ENCODE measurements at places on chromosomes 6 and 20.

- DNase-seq, result no peak
These were observed 26.6 kb downstream of the NSFL1C start for GRCh38 chr20:1440024-1440423.

DNA sequence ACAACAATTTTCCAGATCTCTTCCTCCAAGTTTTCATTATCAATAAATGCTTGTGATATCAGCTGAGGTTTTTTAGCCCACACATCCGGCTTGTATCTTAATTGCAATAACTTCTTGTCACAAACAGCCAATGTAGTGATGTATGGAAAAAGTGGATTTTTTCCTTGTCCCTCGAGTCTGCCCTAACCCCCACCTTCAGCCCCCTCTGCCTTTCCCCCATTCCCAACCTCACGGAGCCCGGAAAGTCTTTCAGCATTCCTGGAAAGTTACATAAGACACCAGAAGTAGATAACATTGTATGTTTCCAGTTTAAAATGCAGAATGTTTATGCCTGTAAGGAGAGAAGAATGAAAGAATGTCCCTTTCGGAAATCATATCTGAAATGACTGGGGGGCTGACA, 179.2 kb upstream of the PHACTR1 start:
- no peak for DNase-seq

GRCh38 chr6:169172946-169173345, 80.7 kb downstream of the THBS2 start:
- DNase-seq, result no peak

- DNase-seq, result no peak
These were observed 114.6 kb downstream of the TNFRSF21 start for GRCh38 chr6:47195011-47195650.

DNA sequence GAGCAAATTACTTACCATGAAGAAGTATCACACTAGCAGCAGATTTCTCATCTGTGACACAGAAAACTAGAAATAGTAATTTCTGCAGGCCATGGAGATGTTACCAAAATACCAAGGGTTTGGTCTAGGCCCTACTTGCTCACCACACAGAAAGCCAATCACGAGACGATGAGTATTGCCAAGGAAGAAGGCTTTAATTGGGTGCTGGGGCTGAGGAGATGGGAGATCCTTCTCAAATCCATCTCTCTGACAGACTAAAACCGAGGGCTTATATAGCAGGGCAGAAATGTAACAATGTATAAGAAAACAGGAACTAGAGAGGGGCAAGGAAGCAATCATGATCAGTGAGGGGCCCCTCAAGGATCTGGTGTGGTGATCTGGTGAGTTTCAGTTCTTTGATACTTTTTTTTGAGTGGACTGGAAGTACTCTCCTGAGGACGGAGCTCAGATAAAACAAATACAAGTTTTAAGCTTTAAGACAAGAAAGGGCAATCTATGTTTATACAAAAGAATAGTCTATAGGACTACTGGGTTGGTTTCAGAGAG, 40.9 kb downstream of the RNF182 start:
- no peak for DNase-seq

DNA sequence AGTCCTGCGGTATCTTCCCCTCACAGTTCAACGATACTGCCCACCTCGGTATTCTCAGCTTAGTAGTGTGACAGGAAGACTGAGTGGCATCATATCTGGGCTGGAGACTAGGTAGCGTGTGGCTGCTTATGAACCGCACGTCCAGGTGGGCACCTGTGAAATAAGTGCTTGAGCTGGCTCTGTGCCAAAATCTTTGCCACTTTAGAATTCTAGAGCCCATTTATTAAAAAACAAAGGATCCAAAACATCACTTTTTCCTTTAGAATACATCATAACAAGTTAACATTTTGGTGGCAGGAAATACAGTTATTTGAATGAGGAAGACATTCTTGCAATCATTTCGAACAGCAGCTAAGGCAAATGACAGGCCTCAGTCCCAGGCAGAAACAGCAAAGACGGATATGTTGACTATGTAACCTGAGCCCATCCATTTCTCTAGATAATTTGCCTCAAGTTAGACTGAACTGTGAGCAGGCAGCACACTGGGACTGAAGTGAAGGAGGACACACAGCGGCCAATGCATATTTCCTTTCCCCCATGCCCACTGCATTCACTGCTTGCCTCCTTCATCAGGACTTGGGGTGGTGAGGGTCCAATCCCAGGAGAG, 136.6 kb downstream of the GMDS start:
- DNase-seq, result peak; percentile 50

DNA sequence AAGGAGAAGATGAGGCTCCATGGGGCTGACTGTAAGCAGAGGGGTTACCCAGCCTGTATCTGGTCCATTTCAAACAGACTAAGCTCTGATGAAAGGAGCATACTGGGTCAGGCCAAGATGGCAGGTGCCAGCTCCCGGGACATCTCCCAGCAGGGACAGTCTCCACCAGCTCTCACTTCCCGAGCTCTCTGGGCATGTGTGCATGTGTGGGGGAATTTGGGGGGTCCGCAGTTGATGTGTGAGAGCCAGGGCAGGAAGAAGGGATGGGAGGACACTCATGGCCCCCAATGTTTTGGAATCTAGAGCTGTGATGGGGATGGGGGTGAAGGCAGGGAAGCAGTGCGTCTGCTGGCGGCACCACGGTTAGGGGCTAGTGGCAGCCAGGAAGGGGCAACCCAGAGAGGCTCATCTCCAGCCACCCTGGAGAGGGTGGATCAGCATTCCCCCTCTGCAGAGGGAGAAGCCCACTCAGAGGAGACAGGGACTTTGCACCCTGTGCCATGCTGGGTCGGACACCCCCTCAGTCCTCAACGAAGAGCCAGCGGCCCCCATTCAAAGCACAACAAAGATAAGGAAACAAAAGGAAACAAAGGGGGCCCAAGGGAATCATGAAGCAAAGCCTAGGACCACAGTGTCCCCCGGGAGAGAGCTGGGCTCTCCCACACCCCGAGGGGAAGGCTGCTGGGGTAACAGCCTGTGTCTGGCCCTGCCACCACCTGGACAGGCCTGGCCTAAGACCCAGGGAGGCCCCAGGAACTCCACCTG, 52.4 kb downstream of the DSTN start:
- no peak for DNase-seq

DNA sequence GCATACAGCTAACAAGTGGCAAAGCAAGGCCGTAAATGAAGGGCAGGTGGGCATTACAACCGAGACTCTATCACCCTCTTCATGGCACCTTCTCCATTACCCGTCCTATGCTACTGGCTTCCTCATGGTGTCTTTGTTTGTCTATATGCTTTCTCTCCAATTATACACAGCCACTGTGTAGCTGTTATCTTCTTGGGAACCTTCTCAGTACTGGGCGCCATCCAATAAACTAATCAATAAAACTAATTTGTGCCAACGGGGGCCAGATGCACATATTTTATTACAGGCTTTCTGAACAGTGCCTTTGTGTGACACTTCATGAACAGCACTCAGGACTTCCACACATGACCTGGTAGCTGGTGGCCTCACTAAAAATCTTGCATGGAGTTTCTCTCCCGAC, 149.8 kb upstream of the PCSK2 start:
- DNase-seq, result no peak

GRCh38 chr6:88165844-88166492, at the start of gene CNR1:
Gene CNR1 (minus strand): TSS chr6:88166347. CDS start chr6:88145274, 21,073 bp downstream.
- DNase-seq, result peak; percentile 37

DNA sequence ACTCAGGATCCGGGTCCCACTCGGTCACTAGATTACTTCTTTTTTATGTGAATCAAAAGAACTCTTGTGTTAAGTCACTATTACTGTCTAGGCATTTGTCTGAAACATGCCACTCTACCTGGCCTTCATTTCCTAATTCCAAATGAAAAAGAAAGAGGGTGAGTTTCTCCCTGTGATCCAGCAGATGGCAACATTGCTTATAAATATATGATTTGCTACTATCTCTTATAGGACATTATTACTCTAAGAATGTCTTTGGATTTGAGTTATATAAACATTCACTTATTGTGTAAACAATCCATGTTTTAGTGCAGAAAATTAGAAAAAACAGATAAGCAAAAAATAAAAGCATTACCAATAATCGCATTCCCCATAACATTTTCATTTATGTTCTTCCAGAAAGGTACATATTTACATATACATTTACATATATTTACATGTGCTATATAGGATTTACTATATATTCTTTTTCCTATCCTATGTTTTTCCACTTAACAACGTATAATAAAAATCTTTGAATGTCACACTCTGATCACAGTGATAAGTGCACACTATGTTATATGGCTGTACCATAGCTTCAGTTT, 66.9 kb downstream of the FAXC start:
- no peak for DNase-seq

DNA sequence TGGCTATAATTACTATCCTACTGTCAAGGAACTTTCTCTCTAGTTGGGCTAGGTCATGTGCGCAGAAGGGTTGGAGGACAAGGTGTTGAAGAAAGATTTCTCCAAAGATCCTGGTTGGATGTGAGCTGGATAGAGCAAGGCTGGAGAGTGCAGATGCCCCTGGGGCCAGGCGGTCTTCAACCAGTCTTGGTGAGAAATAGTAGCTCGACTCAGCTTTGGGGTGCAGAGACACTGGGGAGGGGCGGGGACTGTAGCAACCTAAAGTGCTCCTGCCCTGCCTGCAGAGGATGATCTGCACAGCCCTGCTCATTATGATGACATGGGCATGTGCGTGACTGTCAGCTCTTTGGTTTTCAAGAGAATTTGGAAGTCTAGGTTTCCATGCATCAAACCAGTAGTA, 35.9 kb downstream of the PHACTR3 start:
- no peak for DNase-seq

- no peak for DNase-seq
These were observed 204.2 kb downstream of the BCAS1 start for GRCh38 chr20:53865901-53866793.

DNA sequence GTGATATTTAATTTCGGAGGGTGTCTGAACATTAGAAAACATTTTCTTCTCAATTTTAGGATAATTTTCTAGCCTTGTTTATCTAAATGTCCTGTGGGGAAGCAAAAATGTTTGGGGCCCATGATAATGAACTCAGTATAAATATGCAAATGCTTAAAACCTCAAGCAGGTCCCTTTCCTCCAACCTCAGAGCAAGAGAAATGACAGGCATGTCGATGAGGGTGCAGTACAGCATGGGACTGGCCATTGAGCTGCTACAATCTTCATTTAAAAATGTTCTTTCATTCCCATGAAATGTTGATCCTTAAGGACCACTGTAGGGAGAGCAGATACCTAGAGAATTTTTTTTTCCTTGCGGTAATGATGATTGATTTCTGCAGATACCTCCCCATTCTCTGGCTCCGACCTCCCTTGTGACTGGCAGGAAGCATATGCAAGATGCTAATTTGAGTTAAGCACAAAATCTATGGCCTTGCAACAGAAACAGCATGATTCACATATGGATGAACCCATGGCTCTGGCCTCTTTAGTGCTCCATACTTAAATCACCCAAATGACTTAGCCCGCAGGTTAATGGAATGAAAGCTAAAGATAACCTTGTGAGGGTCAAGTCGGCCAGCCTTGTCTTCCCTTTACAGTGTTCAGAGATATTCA, 243.3 kb downstream of the SOX4 start:
- no peak for DNase-seq

DNA sequence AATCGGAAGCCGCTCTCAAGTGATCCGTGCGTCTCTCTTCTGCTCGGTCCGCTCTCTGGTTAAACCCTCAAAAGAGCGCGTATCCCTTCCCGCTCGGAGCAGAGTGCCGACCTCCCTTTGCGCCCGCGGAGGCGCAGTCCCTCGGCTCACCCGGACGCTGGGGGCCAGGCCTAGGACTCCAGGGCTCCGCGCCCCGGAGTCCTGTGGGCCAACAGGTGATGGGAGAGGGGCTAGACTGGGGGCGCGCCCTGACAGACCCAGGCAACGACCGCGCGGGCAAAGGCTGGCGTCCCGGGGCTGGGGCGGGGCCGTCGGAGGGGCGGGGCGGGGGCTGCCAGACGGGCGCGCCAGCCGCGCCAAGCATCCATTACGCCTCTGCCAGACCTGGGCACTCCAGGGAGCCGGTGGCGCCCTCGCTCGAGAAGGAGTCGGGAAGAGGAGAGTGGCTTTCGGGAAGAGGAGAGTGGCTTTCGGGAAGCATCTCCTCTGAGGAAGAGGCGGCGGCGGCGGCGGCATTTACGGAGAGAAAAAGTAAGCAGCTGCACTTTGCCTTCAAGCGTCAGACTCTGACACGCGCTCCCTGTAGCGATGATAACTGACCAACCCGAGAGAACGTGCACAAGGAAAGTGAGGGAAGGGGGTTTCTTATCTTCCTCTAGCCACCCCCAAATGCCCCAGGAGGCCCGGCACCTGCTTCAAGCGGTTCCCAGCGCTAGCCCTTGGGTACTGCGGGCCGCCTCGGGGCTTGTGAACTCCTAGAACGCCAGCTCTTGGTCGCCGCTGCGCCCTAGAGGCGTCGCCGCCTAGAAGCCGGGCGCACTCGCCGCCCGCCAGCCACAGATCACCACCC, 2.6 kb downstream of the EPHA7 start:
- DNase-seq, result peak; percentile 77

- DNase-seq, result no peak
These were observed 400.2 kb downstream of the QKI start for GRCh38 chr6:163814494-163815364.

DNA sequence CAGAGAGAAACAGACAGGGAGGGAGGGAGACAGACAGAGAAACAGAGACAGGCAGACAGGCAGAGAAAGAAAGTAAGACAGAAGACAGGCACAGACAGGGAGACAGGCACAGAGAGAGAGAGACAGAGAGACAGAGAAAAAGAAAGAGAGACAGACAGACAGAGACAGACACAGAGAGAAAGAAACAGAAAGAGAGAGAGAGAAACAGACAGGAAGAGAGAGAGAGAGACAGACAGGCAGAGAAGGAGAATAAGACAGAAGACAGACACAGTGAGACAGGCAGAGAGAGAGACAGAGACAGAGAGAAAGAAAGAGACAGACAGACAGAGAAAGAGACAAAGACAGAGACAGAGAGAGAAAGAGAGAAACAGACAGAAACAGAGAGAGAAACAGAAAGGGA, 754.8 kb upstream of the DEFB115 start:
- DNase-seq, result no peak

DNA sequence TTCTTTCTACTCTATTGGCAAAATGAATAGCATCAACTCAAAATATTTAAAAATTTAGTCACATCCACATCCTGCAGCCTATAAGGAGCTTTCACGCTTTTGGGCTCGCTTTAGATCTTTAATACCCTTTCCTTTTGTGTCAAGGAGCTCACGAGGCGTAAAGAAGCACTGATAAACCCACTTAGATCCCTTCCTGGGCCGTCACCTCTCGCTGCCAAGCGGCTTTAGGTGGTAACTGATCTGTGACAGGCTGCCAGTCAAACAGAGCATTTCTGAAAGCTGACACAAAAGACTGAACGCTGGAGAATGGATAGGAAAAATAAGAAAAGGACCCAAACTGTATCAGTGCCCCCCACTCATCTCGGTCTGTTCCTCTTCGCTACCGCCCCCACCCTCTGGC, 385.7 kb upstream of the MMS22L start:
- no peak for DNase-seq

GRCh38 chr20:5893052-5893451, 57.3 kb downstream of the TRMT6 start:
- no peak for DNase-seq

DNA sequence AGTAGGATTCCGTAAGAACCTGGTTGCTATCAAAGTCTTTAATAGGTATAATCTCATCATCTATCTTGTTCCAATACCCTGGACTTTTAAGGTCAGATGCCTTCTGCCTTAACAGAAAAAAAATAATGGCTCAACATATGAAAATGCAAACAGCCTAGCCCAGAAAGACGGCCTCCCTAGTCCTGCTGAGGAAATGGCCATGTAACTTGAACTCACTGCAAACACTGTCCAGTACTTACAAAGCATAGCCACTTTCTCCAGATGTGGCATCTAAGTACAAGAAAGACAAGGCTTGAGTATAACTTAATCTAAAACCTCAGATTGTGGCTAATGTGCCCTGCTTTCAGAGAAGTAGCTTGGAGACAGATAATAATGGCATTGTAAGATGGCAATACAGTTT, 26.5 kb downstream of the FASTKD5 start:
- no peak for DNase-seq

Data from NCI-H510A (cell line).